ENCODE measurements at places on chromosomes 3 and 15.

DNA sequence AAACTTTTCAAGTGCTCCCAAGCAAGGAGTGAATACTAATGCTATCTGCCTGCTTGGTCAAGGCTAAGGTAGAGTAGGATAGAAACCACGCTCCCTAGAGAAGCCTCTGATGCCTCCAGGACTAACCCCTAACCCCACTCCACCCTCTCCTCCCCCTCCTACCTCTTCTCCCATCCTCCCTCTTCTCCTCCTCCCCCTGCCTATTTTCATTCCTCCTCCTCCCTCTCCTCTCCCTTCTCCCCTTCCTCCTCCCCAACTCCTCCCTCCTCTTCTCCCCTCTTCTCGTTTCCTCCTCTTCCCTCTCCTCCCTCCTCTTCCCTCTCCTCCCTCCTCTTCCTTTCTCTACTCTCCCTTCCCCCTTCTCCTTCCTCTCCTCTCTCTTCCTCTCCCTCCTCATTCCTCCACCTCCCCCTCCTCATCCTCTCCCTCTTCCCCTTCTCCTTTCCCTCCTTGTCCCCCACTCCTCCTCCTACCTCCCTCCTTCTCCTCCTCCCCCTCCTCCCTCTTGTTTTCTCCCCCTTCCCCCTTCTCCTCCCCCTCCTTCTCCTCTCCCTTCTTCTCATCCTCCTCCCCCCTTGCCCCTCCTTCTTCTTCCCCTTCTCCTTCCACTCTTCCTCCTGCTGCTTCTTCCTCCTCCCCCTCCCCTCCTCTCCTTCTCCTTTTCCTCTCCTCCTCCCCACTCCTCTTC, 12.8 kb upstream of the MEX3B start:
- no peak for DNase-seq

- no peak for DNase-seq
Measured at GRCh38 chr15:48440084-48440483, 108.9 kb downstream of the DUT start.

GRCh38 chr3:11718637-11719405, 75.1 kb upstream of the VGLL4 start:
- peak; percentile 63 for DNase-seq

DNA sequence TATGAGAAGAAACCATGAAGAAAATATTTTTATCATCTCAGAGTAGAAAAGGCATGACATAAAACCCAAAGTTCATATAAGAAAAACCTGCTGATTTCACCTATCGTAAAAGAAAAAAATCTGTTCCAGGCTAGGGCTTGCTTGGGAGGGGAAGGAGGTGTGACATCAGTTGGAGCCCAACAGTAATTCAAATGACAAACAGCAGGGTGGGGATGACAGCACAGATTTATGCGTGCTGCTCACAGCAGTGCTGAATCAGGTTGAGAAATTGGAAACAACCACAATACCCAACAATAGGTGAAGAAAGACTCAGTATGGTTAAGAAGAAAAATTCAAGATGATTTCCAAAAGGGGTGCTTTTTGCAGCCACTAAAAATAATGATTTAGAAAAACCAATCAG, 172.4 kb downstream of the PDE8A start:
- no peak for DNase-seq

- peak; percentile 64 for DNase-seq
Measured at GRCh38 chr3:47163169-47164006, 525 bp downstream of the SETD2 start.

DNA sequence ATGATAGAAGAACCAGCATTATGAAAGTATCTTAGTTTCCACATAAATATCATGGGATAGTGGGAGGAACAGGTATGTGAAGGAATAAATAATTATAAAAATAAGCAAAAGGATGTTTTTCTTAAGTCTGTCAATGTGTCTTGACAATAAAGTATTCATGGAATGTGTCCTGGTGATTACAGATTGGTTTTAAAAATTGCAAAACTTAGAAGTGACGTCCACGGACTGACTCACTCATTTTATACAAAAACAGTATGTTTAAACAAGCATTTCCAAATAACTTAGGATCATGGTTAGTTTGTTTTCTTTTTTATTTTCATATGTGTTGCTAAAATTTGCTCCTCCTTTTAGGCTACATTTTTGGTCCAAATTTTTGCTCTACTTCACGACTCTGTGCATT, 687.0 kb upstream of the NECTIN3 start:
- no peak for DNase-seq

- DNase-seq: peak; percentile 33
Measured at GRCh38 chr15:43105077-43105736, 631 bp downstream of the UBR1 start.

- DNase-seq: no peak
Measured at GRCh38 chr3:30508339-30508738, 98.1 kb upstream of the TGFBR2 start.

DNA sequence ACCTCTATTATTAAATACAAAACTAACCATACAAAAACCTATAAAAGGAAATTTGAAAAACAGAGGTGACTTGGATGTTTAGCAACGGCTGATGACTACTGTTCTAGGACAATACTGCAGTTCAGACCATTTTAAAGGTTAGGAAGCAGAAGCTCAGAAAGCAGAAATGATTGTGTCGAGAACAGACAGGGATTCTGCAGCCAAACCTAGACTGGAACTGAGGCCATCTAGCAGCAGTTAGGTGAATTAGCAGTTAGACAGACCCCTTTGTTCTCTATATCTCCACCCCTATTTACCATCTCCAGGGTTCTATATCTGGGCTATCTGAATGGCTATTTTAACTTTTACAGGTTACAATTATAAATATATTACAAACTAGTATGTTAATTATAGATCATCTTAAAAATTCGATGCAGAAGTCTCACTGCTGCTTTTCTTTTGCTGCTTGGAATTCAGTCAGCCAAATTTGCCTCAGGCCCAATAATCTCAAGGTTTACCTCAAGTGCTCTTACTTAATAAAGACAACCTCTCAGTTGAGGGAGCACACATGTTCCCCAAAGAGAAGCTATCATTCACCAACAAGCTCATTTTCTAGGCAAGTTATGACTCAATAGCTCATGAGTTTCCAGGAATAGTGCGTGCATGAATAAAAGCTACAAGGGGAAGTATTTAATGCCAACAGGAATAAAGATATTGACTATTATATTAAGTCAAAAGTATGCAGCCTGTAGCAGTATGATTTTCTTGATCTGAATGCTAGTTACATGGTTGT, 9.3 kb upstream of the IL1RAP start:
- DNase-seq: no peak

- no peak for DNase-seq
Measured at GRCh38 chr15:90839187-90840071, 29.0 kb upstream of the FURIN start.

- DNase-seq: no peak
Measured at GRCh38 chr3:158712443-158712842, 19.8 kb downstream of the RARRES1 start.

- no peak for DNase-seq
Measured at GRCh38 chr3:93961489-93961888, 12.2 kb downstream of the PROS1 start.

DNA sequence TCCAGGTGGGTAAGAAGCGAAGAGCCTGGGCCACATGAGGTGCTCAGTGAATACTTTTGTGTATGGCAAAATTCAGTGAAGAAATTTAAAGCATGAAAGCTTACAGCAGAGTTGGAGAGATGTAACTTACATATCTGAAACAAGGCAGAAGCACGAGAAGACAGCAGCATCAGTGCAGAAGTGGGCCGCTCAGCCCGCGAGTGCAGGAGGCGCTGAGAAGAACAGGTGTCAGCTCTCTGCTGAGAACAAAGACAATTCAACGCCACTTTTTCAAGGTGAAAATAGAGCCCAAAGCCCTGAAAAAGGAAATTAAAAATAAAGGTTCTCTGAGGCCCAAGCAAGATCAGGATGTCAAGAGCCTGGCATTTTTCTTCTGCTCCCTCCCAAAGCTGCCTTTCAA, 58.3 kb downstream of the RBPMS2 start:
- DNase-seq: no peak

DNA sequence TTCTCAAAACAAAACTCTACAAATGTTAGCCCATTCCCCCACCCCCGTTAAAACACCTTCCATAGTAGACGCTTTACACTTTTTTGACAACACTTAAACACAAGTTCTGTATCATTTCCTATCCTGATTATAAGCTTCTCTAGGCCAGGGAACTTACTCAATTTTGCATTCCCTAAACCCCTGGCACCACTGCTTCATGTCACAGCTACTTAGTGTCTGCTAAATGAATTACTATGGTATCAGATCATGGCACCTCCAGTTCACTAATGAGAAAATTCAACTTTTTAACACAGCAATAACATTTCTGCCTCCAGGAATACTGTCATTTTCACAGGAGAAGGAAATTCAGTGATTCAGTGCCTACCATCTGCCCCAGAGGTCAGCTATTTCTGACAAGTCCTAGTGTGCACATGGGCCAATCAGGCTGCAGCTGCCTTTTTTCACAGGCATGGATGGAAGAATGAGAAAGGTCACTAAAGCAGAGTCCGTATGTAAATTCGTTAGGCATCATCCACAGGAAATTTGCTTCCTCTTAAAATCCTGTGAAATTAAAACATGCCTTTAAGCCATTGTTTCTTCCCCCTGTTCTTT, 18.5 kb downstream of the SFMBT1 start:
- no peak for DNase-seq

DNA sequence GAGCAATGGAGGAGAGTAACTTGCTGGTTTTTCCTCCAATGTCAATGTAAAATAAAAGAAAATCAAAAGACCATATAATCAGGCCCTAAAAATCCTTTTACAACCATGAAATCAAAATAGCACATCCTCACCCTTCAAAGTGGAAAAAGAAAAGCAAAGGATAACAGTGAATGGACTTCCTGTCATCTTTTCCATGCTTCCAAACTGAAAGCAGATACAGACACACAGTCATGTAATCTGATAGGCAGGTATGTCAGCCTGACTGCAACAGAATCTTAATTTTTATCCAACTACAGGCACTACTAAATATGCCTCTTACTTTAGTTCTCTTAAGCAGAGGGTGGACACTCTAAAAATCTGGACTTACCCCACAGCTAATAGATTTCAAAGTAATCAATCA, 27.8 kb upstream of the IGDCC4 start:
- no peak for DNase-seq

- no peak for DNase-seq
Measured at GRCh38 chr3:117893001-117893400, 1141.6 kb downstream of the IGSF11 start.

GRCh38 chr15:90565866-90566265, 36.1 kb downstream of the CRTC3 start:
- DNase-seq: no peak

DNA sequence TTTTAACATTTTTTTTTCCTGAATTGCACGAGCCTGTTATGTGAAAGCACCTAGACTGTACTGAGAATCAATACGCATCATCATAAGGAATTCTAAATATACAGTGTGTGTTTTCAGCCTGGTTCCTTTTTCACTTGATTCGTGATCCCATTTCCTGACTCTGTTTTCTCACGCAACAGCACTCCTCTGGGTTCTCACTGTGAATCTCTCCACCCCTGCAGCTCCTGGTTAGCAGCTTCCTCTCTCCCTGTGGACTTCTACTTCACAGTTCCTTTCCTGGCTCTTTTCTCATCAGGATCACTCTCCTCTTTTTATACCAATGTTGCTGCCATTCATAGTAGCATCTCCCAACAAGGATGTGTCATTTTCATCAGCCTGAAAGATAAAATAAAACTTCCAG, 297.2 kb downstream of the CADM2 start:
- no peak for DNase-seq

GRCh38 chr3:7733933-7734332, 767.7 kb upstream of the LMCD1 start:
- no peak for DNase-seq

- DNase-seq: no peak
Measured at GRCh38 chr3:150146991-150147761, 176.5 kb upstream of the PFN2 start.

DNA sequence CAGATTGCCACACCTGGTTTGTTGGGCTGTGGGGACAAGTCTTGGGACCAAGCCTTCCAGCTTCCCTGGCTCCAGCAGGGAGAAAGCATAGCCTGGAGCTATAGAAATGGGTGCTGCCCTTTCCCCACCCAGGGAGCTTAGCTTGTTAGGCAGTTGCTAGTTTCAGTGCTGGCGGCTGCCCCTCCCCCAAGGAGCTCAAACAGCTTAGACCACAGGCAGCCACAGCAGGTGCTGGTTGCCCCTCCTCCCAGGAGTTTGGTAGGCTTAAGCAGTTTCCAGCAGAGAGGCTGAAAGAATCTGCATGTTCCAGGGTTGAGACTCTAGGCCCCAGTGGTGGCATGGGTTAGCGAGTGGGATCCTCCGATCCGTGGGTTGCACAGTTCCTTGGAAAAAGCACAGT, 889.7 kb downstream of the IGSF11 start:
- DNase-seq: no peak

DNA sequence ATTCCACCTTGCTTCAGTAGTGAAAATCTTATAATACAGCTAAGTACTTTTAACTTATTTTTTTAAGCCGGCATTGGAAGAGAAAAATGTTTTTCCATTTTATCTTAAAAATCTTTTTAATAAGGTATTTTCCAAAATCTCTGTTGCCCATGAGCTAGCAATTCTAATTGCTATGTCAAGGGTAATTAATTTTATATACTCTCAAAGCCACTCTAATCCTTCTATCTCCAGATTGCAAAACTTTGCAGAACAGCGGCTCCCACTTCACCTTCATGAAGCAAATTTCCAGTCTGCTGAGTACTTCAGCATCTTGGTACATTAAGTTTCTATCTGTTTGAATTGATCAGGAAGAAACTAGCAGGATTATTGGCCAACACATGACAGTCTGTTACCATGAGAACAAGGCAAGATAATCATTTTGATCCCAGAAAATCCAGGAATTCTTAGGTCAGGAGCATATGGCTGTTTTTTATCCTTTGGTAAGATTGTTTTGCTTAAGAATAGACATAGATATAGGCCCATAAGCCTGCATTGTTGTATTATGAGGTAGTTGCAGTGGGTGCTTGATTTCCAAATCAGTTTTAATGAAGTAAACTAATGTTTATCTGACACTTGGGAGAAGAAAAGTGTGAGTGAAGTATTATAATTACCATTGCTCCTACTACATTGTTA, 6.0 kb downstream of the TIPARP start:
- no peak for DNase-seq

- no peak for DNase-seq
Measured at GRCh38 chr3:71779674-71780377, 5.1 kb downstream of the PROK2 start.

DNA sequence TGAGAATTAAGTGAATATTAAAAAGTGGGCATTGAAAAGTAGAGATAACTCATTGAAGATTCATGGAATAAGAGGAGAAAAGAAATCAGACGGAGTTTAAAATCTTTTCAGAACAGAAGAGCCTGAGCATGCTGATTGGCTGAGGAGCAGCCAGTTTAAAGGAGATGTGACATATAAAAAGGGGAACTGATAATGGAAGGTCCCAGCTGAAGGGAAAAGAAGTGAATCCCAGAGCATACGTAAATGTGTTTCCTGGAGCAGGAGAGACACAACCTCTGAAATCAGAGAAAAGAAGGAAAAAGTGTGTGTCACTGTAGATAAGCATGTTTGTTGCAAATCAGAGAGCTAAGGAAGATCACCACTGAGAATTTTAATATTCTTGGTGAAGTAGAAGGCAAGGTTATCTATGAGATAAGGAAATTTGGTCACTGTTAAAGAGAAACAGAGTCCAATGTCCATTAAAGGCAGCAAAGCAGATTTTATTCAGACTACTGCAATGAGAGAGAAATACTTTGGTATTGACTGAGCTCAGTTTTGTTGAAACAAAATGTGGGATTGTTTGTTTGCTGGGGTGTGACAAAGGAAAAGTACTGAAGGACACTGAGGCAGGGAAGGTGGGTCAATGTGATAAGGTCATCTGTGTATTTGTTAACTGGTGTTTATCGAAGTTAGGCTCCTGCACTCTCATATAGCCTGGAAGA, 84.6 kb upstream of the WDR72 start:
- no peak for DNase-seq

GRCh38 chr15:70088455-70088854, 9.3 kb downstream of the TLE3 start:
- no peak for DNase-seq

All from stimulated activated CD8-positive, alpha-beta memory T cell treated with anti-CD3 and anti-CD28 coated beads, Interleukin-4, amount 100 ng/mL, for 48 hours (primary cell).